ENCODE measurements at places on chromosomes 7 and 10.

GRCh38 chr7:55556031-55556430, 16.3 kb downstream of the VOPP1 start:
- DNase-seq = no peak

DNA sequence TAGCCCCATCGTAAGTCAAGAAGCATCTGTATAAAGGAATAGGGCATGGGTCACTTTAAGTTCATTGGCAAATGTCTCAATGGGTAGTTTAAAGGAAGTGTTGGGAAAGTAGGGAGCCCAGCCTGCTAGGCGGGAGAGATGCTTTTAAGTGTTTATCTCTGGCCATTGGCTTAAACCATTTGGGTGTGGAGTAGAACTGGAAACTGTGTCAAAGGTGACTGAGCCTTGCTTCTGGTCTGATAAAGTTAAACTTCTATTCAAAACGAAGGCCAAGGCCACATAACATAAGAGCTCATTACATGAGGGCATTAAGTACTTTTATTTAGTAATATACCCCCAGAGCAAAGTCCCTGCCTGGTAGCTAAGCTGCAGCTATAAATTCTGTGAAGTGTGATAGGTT, 148.7 kb downstream of the SPAG6 start:
- DNase-seq = no peak

DNA sequence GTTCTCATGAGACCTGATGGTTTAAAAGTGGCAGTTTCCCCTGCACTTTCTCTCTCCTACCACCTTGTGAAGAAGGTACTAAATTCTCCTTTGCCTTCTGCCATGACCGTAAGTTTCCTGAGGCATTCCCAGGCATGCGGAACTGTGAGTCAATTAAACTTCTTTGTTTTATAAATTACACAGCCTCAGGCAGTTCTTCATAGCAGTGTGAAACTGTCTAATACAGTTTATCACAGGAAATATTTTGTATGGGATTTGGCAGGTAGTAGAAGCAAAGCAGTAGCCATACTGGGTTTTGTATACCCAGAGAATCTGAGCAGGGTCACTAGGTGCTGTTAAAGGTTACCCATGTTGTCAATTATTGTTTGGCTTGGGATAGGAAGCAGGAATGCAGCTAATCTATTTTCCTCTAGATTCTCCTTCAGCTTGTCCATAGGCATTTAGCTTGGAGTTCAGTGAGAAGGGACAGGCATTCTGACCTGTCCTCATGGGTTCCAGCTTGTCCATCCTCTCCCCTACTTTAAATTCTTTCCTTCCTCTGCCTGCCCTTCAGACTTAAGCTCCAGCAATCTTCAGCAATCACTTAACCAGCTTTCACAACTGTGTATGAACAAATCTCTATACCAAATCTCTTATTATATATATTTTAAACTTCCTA, 186.7 kb downstream of the PCLO start:
- no peak for DNase-seq

- no peak for DNase-seq
Observed at GRCh38 chr10:114538181-114538906, 119.7 kb downstream of the ABLIM1 start.

DNA sequence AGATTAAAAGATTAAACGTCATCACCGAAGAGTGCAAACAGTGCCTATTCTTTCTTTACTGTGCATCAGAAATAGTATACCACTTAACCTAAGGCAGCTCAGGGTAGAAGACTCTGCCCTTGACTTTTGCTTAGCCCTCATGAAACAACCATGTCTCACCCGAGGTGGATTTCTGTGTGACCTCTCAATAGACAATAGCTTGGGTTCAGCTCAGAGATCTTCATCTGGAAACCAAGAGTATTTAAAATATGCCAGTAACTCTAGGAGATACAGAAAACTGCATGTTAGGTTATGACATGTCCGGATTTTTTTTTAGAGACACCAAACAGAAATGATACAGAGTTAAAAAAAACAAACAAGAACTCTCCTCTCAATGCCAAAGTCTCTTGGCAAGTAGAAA, 75.8 kb downstream of the JAZF1 start:
- no peak for DNase-seq

GRCh38 chr10:15504101-15504840, 133.2 kb upstream of the FAM171A1 start:
- DNase-seq = peak; percentile 75

DNA sequence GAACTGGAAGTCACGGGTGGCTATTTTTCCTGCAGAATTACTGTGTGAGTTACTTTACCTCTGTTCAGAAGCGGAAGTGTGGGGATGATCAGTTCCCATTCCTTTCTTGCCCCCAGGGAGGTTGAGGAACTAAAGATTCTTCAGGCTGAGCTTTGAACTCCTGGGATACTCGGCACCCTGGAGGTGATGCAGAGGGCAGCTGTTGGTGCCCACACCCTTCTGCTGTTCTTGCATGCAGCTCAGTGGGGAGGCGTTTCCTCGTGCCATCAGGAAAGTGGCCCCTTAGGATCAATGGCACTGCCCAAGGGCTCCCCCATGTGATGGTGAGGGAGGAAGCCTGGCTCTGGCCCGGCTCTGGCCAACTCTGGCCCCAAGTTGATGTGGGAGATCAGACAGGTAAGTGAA, 44.7 kb upstream of the MXI1 start:
- peak; percentile 78 for DNase-seq

DNA sequence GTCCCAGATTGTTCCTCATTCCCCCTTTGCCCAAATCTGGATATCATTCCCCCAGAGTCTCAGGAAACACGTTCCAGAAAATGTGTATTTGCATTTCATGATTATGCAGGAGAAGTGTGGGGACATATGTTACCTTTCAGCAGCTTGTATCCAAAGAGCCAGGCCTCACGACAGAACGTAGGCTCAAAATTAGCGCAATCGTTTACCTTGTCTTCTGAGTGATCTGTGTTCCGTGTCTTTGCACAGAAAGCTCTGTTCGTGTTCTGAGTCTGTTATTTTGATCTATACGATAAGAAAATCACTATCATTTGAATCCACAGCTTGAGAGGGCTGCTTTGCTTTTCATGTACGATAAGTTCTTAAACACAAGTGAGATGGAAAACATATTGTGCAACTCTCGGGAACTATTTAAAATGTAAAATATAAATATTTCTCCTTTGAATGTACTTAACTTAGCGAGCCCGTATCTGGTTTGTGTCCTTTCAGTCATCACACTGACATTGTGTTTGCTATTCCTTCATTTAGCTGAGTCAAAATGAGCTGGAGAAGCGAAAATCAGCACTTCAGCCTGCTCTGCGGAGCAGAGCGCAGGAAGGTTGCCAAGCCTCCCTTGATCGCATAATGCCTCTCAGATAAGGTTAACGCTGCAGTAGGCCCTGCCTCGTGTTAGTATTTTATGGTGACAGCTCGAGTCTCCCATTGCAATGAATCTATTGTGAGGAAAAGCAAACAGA, 80.2 kb upstream of the CACNB2 start:
- no peak for DNase-seq

GRCh38 chr7:8283968-8284367, 22.0 kb upstream of the ICA1 start:
- DNase-seq = no peak

Data from MV-4-11 (cell line).